Neural cell (in vitro differentiated cells): ENCODE measurements at places on chromosomes 16 and 17. TPM values are rescaled to one million over a fixed set of nuclear protein-coding genes. Genes with fewer than 3 reads are reported as not detected.

The SLC13A2 gene
- not detected in 2 replicates for polyA plus RNA-seq

The MRPL27 gene
- polyA plus RNA-seq = 118 and 138 TPM in 2 replicates

The XYLT1 gene
- polyA plus RNA-seq = 3.3 and 4.5 TPM in 2 replicates

The PRSS22 gene
- not detected in 2 replicates for polyA plus RNA-seq

The C16orf89 gene
- polyA plus RNA-seq = not detected in 2 replicates

The TP53TG3 gene
- polyA plus RNA-seq = not detected in 2 replicates

The CD300LF gene
- polyA plus RNA-seq = not detected in 2 replicates

The HP gene
- not detected in 2 replicates for polyA plus RNA-seq

The MMP15 gene
- 18.5 and 18.7 TPM in 2 replicates for polyA plus RNA-seq

The ATP2C2 gene
- polyA plus RNA-seq = not detected in 2 replicates

The DLX4 gene
- not detected in 2 replicates for polyA plus RNA-seq

The EXOSC6 gene
- 45.3 and 56.6 TPM in 2 replicates for polyA plus RNA-seq

The STAC2 gene
- polyA plus RNA-seq = not detected in 2 replicates

The ZNF469 gene
- not detected in 2 replicates for polyA plus RNA-seq

The RUNDC3A gene
- polyA plus RNA-seq = 279 and 326 TPM in 2 replicates

The GP1BA gene
- polyA plus RNA-seq = not detected in 2 replicates

The ACBD4 gene
- 3.1 and 8.4 TPM in 2 replicates for polyA plus RNA-seq

The CPHXL2 gene
- not detected in 2 replicates for polyA plus RNA-seq

The IRX5 gene
- polyA plus RNA-seq = 0.14 and 0.26 TPM in 2 replicates

The CACNG3 gene
- polyA plus RNA-seq = not detected in 2 replicates

The KCNG4 gene
- not detected in 2 replicates for polyA plus RNA-seq

The GPR142 gene
- polyA plus RNA-seq = not detected in 2 replicates

The C16orf92 gene
- polyA plus RNA-seq = not detected in 2 replicates

The GPR139 gene
- 0.52 TPM in 1 of 2 replicates, not detected in the other for polyA plus RNA-seq

The TVP23A gene
- polyA plus RNA-seq = 8.8 and 9.1 TPM in 2 replicates

The MED9 gene
- 25.1 and 30.6 TPM in 2 replicates for polyA plus RNA-seq

The AARSD1 gene
- polyA plus RNA-seq = 52.0 and 64.2 TPM in 2 replicates

The C16orf86 gene
- polyA plus RNA-seq = 1.4 and 2.4 TPM in 2 replicates

The SLC5A11 gene
- polyA plus RNA-seq = not detected in 2 replicates

The SCN4A gene
- not detected in 2 replicates for polyA plus RNA-seq

The TP53TG3D gene
- polyA plus RNA-seq = not detected in 2 replicates

The SPATA32 gene
- polyA plus RNA-seq = not detected in 2 replicates

The ADAD2 gene
- polyA plus RNA-seq = not detected in 2 replicates

The SSTR5 gene
- polyA plus RNA-seq = not detected in 2 replicates

The HS3ST3A1 gene
- 0.56 TPM in 1 of 2 replicates, not detected in the other for polyA plus RNA-seq

The NEUROD2 gene
- not detected in 2 replicates for polyA plus RNA-seq

The TSPAN10 gene
- polyA plus RNA-seq = not detected in 2 replicates

The SLC9A5 gene
- 1.6 and 1.8 TPM in 2 replicates for polyA plus RNA-seq

The RASD1 gene
- 57.7 and 57.9 TPM in 2 replicates for polyA plus RNA-seq

The TP53TG3C gene
- not detected in 2 replicates for polyA plus RNA-seq

The LPO gene
- polyA plus RNA-seq = not detected in 2 replicates

The CRYM gene
- 3.8 TPM in 1 of 2 replicates, not detected in the other for polyA plus RNA-seq

The PIRT gene
- polyA plus RNA-seq = 0.06 TPM in 1 of 2 replicates, not detected in the other

The JMJD8 gene
- polyA plus RNA-seq = 44.7 and 51.6 TPM in 2 replicates

The TMEM114 gene
- 0.62 TPM in 1 of 2 replicates, not detected in the other for polyA plus RNA-seq

The DRC3 gene
- 1.3 and 1.9 TPM in 2 replicates for polyA plus RNA-seq

The SLX1B gene
- polyA plus RNA-seq = 66.4 and 74.3 TPM in 2 replicates

The ZSCAN10 gene
- 0.10 TPM in 1 of 2 replicates, not detected in the other for polyA plus RNA-seq

The HSD11B2 gene
- 0.24 and 2.8 TPM in 2 replicates for polyA plus RNA-seq

The KRT20 gene
- not detected in 2 replicates for polyA plus RNA-seq

The HOXB1 gene
- not detected in 2 replicates for polyA plus RNA-seq

The MYH3 gene
- polyA plus RNA-seq = 0.74 and 3.2 TPM in 2 replicates

The KRT33A gene
- polyA plus RNA-seq = not detected in 2 replicates

The PRDM7 gene
- polyA plus RNA-seq = not detected in 2 replicates

The MPO gene
- not detected in 2 replicates for polyA plus RNA-seq

The AARS1 gene
- polyA plus RNA-seq = 33.7 and 56.4 TPM in 2 replicates
